ENCODE measurements at places on chromosomes 11 and 22.

GRCh38 chr11:104661901-104662300, 236.4 kb downstream of the CASP12 start:
- no peak for DNase-seq

DNA sequence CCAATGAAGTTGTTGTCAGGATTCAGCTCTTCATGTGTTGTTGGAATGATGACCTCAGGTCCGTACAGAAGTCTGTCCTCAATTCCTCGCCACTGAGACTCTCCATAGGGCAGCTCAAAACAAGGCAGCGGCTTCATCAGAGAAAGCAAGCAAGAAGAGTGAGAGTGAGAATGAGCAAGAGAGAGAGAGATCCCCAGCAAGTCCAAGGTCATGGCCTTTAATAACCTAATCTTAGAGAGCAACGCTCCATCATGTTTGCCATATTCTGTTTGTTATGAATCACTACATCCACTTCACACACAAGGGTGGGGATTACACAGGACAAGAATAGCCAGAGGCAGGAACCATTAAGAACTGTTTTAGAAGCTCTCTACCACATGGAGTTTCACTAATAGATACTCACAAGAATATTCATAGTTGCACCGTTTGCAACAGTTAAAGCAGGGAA, 23.3 kb upstream of the MMP7 start:
- no peak for DNase-seq

GRCh38 chr11:15662285-15662684, 547.6 kb downstream of the INSC start:
- no peak for DNase-seq

DNA sequence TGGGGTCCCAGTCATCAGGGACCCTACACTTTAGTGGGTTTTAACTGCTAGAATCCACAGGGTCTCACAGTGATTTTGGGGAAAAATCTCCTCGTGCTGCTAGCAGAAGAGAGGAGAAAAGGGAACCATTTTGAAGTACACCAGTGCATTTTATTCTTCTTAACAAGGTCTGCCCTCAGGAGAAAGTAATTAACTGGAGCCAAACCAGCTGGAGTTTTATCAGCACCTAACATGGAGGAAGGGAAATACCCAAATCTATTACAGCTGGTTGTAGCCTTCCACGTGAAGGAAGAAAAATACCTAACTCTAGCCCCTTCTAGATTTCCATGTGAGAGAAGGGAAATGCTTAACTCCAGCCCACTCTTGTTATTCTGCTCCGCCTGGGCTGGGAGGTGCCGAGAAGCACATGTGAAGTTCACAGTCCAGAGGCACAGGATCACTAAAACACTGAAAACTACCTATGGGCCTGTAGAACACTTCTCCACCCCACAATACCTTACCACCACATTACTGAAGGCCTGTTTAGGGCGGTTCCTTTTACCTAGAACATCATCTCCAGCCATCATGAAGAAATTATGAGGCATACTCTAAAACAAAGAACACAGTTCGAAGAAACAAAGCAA, 31.3 kb upstream of the TEAD1 start:
- no peak for DNase-seq

DNA sequence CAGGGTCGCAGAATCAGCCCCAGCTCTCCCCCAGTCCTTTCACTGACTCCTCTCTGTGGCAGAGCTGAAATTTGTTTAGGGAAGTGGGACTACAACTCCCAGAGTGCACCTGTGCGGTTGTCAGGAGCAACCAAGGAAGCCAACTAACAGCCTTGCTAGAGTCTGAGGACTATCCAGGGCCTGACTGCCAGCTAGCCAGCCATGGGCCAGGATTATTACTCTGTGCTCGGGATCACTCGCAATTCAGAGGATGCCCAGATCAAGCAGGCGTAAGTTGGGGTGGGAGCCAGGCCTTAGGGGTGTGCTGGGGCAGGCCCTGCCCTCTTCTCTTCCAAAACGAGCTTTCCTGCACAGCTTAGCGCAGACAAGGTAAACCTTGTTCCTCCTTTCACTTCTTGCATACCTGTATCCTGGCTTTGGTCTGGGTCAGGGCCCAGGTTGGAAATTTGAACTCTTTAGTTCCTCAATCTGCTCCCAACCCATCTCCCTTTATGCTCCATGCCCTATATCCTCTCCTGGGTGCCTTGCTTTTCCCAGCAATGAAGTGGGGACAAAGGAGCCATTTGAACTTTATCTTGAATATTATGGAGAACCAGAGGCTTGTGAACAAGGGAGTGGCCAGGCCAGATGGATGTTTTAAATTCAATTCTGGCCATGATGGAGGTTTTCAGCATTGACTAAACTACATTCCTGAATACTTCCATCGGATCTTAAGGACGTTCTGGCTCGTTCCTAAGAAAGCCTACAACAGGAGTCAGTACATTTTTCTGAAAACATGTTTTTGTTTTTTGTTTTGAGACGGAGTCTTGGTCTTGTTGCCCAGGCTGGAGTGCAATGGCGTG, at the start of gene DNAJB13:
DNAJB13 (plus strand) TSS at position 158 of the 842 bp plus-strand sequence; CDS start at position 202, 44 bp downstream.
- peak; percentile 67 for DNase-seq

- no peak for DNase-seq
These were observed 216.4 kb upstream of the PDGFD start for GRCh38 chr11:104380358-104380757.

- peak; percentile 13 for DNase-seq
These were observed 482.1 kb upstream of the ANO5 start for GRCh38 chr11:21710809-21711208.

DNA sequence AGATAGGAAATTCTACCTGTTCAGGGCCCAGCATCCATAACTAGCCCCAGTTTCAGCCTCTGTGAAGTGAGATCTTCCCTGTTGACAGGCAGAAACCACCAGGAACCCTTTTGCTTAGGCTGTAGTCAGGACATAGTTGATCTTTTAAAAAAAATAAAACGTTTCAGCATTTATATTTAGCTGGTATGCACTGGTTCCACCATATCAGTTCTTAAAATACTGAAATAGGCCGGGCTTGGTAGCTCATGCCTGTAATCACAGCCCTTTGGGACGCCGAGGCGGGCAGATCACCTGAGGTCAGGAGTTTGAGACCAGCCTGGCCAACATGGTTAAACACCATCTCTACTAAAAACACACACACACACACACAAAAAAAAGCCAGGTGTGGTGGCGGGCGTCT, 35.3 kb downstream of the GALNT18 start:
- no peak for DNase-seq

GRCh38 chr22:20131597-20131858, at the start of gene ZDHHC8:
TSS of gene ZDHHC8 (plus strand) at chr22:20131804. CDS start at chr22:20131948, 144 bp downstream.
- peak; percentile 53 for DNase-seq

GRCh38 chr11:76672431-76673175, 2.1 kb upstream of the LRRC32 start:
- DNase-seq, result no peak

DNA sequence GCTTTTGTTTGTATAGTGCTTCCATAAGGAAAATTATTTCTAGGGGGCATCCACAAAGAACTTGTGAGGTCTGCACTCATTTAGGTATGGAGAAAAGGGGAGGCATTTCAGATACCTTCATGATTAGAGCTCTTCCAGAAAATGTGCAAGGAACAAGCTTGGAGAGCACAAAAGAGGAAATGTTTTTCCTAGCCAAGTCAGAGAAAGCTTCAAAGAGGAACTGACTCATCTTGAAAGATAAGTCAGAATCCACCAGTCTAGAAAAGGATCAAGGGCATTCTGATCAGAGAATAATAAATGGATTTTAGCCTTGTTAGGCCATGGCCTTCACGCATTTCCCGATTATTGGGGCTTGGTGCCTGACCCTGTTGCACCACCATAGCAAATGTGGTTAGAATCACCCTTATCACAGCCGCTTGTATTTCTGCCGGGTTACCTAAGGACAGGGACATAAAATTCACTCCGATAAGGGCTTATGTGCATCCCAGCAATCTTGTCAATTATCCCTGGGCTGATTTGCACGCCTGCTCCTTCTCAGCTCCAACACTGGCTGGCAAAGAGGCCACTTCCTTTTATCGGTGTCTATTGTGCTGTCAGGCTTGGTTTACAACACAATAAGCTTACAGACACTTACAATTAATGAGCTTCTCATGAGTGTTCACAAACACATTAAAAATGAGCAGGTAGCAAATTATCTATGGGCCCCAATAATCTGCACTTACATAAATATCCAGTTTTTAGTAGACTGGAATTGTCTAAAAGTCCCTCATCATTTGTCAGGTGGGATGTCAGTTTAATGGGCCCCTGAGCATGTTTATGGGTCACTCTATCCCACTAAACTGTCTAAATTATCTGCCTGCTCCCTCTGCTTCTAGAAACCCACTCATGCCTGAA, 613.5 kb downstream of the SOX6 start:
- peak; percentile 21 for DNase-seq

DNA sequence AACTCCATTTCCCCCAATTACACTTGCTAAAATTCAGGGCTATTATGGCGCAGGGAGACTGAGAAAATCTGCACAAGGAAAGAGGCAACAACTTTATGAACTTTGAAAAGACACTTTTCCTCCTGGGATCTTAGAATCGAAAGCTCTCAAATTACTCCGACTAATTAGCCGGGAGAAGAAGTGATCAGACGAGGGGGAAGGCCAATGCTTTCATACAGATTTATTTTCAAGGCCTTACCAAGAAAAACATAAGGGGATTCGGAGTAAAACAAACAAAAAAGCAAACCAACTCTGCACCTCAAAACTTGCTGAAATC, 1.6 kb downstream of the PAX6 start:
- DNase-seq, result no peak

DNA sequence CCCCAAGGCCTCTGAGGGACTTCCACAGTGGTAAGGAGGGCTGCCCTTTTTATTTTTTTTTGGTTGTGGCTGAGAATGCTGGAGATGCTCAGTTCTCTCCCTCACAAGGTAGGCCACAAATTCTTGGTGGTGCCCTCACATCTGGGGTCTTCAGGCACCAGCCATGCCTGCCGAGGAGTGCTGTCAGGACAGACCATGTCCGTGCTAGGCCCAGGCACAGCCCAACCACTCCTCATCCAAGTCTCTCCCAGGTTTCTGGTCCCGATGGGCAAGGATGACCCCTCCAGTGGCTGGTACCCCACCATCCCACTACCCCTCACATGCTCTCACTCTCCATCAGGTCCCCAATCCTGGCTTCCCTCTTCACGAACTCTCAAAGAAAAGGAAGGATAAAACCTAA, 4.2 kb downstream of the THY1 start:
- no peak for DNase-seq

DNA sequence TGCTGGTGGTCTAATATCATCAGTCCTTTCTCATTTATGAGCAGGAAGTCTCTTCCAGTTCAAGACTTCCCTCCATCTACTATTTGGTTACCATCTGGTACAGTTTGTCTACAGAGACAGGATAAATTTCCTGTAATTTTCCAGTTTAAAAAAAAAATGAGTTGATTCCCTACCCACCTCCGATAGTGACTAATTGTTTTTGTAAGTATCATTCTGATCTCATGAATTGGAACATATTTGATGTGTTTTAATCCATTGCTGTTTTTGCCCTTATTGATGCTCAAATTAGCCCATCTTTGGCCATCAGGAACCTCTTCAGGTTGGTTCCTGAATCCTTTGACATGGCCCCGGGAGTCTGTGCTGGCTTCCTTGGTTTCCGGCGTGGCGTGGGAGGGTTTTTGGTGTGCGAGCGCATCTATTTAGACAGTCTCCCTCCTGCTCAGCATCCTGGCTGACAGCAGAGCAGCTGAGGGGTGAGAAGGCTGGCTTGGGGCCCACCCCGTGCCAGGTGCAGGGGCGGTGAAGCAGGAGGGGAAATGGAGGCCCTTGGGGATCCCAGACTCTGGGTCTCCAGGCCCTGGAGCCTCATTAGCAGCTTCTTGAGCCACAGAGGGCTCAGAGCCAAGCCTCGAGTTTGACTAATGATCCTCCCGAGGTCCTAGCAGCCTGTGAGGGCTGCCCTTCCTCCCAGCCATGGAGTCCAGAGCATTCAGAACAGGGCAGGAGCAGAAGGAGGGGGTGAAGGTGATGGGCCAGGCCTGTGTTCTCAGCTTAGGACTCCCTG, 6.8 kb downstream of the OMP start:
- DNase-seq, result peak; percentile 48

All from BE2C (cell line).